A549 treated with DMSO at 1 μM for 4 hours (cell line): ENCODE measurements at places on chromosomes 7 and 10. TPM values are rescaled to one million over a fixed set of nuclear protein-coding genes. Genes with fewer than 3 reads are reported as not detected.

The HMX3 gene
- total RNA-seq = not detected in 5 replicates

The TFAM gene
- total RNA-seq = 74.8 to 86.4 TPM (median 84.7 TPM) in 5 replicates

The PNLIPRP3 gene
- total RNA-seq = 0.03 TPM in 1 of 5 replicates, not detected in the others

The AKR1E2 gene
- total RNA-seq = 6.2 to 9.8 TPM (median 8.6 TPM) in 5 replicates

The FAM25C gene
- total RNA-seq = 0.99 to 2.1 TPM (median 2.0 TPM) in 5 replicates

The FGFBP3 gene
- 1.7 to 2.8 TPM (median 2.3 TPM) in 5 replicates for total RNA-seq

The USP54 gene
- total RNA-seq = 10.6 to 15.7 TPM (median 12.9 TPM) in 5 replicates

The CCDC172 gene
- not detected in 5 replicates for total RNA-seq

The ANKRD2 gene
- total RNA-seq = 2.9 to 5.1 TPM (median 4.3 TPM) in 5 replicates

The BBIP1 gene
- total RNA-seq = 35.2 to 50.2 TPM (median 37.1 TPM) in 5 replicates

The MALSU1 gene
- 63.5 to 84.8 TPM (median 83.1 TPM) in 5 replicates for total RNA-seq

The CNPY1 gene
- total RNA-seq = not detected in 5 replicates

The LBX1 gene
- total RNA-seq = not detected in 5 replicates

The SFXN2 gene
- total RNA-seq = 2.9 to 4.4 TPM (median 3.8 TPM) in 5 replicates

The FKBP6 gene
- total RNA-seq = not detected in 5 replicates

The SEMA3D gene
- total RNA-seq = 0.03 to 0.05 TPM (median 0.03 TPM) in 3 of 5 replicates, not detected in the others

The ACTL6B gene
- not detected in 5 replicates for total RNA-seq

The PLAC9 gene
- total RNA-seq = 0.28 TPM in 1 of 5 replicates, not detected in the others

The ARPC1A gene
- total RNA-seq = 130 to 149 TPM (median 136 TPM) in 5 replicates

The KAZALD1 gene
- 2.2 to 3.2 TPM (median 2.8 TPM) in 5 replicates for total RNA-seq

The ZRANB1 gene
- 8.0 to 10.8 TPM (median 10.4 TPM) in 5 replicates for total RNA-seq

The GPR37 gene
- 0.50 to 0.63 TPM (median 0.56 TPM) in 5 replicates for total RNA-seq

The HOXA6 gene
- total RNA-seq = 0.71 to 2.5 TPM (median 1.8 TPM) in 5 replicates

The ABCF2 gene
- total RNA-seq = 65.3 to 71.7 TPM (median 70.5 TPM) in 5 replicates

The PPP1R3C gene
- 14.1 to 18.3 TPM (median 16.6 TPM) in 5 replicates for total RNA-seq
